ENCODE measurements at places on chromosomes 13 and 19. TPM values are rescaled to one million over a fixed set of nuclear protein-coding genes. Genes with fewer than 3 reads are reported as not detected.

Gene FAM124A
- total RNA-seq = 4.6 TPM

Gene LILRA1
- 0.51 TPM for total RNA-seq

Gene TUBA3C
- not detected for total RNA-seq

Gene MAB21L1
- 0.27 TPM for total RNA-seq

Gene CKAP2
- 7.4 TPM for total RNA-seq

Gene ZNF600
- 2.2 TPM for total RNA-seq

Gene VSIG10L
- total RNA-seq = 0.86 TPM

Gene ZBTB32
- 0.13 TPM for total RNA-seq

Gene ATP1A3
- total RNA-seq = 242 TPM

Gene MBD3
- 61.8 TPM for total RNA-seq

Gene USHBP1
- total RNA-seq = 4.7 TPM

Gene IRF3
- 33.7 TPM for total RNA-seq

Gene KLK4
- total RNA-seq = not detected

Gene LAMP1
- total RNA-seq = 91.4 TPM

Gene CEACAM4
- total RNA-seq = 0.51 TPM

Gene PLIN4
- 89.8 TPM for total RNA-seq

Gene MIR17HG
- total RNA-seq = 0.65 TPM

Gene CNN1
- 236 TPM for total RNA-seq

Gene RRAS
- total RNA-seq = 171 TPM

- DNase-seq = no peak
Observed at GRCh38 chr19:18147396-18147795, 5.6 kb upstream of the PIK3R2 start.

- DNase-seq = no peak
Observed at GRCh38 chr13:23901365-23901764, 4.1 kb upstream of the C1QTNF9B start.

DNA sequence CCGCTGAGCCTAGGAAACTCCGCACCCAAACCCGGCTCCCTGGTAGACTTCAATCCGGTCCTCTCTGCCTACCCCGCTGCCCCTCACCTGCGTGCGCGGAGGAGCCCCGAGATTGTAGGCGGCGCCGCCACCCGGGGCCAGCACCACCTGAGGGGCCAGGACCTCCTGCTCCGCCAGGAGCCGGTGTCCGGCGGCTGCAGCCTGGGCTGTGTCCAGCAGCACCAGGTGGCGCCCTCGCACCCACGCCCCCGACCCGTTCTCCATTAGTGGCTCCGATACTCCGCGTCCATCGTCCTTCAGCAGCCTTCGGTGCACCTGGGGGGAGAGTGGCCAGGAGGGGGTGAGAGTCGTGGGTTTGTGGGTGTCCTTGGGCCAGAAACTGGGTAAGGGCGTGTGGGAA, 18.5 kb downstream of the MAN2B1 start:
- no peak for DNase-seq

DNA sequence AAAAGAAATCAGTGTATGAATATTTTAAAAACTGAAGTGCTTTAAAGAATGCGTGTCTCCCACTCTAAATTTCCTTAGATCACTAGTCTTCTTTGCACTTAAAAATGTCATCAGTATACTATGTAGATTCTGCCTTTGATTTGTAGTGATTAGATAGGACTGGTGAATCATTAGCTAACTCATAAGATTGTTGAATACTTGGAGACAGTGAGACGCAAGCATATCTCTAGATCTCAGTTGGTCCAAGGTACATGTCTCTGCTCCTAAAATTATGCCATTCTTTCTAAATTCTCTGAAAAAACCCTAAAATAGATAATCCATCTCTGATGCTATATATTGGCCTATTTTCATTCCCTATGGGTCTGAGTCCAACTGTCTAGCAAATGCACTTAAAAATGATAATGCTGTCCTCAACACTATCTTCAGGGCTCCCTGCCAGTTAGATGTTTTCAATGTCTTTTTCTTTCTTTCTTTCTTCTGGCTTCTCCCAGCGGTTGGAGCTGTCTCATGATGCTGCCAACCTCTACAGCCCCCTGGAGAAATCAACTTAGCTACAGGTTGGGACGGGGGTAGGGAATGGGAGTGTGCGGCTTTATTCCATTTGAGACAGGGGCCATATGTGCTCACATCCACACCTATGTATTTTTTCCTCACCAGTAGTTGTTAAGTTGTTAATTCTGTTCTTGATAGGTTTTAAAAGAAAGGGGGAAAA, 301.0 kb downstream of the NDFIP2 start:
- no peak for DNase-seq

DNA sequence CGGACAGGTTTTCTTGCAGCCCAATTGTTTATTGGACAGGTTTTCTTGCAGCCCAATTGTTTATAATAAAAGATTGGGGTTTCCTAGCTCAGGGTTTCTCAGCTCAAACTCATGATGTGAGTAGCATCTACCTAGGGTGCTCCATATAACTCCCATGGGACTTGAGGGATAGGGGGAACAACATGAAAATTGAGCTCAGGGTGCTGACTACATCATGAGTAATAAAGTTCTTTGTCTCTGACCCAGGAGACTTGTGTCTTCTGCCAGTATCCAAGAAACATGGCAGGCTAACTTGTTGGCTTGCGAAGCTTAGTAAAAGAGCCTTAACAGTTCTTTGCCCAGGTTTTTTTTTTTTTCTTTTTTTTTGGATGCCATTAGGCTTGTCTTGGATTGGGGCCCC, 59.2 kb upstream of the MYCBP2 start:
- DNase-seq = no peak

DNA sequence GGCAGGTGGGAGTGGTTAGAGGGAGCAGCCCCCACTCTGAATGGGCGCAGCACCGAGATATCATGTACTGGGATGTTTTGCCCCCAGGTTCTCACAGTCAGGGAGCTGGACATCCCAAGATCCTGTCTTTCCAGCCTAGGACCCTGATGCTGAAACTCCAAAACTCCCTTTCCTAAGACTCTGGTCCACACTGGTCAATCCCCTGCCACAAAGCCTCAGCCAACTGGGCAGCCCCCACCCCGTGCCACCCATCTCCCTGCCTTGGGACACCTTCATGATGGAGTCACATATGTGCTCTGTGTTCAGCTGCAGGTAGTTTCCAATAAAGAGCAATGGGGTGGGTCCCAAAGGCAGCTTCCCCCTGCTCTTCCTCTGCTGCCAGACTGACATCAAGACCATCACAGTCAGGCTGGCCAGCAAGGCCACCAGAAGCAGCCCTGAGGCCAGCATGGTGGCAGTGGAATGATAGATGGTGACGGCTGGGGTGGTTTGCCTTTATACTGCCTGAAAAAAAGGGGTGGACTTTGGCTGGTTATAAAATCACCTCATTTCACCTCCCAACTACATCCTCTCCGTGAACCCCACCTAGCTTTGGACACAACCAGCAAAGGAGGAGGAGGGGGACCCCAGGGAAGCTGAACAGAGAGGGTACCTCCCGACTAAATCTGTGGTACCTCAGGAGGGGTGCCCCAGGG, 36.3 kb downstream of the CYP2B6 start:
- DNase-seq = no peak

DNA sequence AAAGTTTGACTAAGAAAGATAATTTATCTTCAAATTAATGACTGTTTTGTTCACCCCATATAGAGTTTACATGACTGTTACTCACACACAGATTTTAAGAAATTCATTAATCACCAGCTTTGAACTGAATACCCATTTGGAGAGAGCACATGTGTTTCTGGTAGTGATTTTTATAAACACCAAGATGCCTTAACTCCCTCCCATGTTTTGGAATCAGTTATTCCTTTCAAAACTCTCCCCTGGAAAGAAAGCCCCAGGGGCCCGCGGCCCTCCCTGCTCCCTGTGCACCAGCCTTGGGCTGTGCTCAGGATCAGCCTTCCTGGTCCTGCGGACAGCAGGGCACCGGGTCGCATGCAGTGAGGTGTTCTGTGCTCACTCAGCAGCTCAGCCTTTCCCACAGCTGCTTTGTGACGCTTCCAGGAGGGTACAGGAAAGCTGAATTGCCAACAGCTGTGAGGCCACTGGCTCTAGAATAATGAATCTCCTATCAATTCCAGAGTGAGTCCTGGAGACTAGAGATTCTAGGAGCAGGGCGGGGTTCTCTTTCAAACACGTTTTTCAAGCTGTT, 483.2 kb downstream of the EFNB2 start:
- DNase-seq = no peak

DNA sequence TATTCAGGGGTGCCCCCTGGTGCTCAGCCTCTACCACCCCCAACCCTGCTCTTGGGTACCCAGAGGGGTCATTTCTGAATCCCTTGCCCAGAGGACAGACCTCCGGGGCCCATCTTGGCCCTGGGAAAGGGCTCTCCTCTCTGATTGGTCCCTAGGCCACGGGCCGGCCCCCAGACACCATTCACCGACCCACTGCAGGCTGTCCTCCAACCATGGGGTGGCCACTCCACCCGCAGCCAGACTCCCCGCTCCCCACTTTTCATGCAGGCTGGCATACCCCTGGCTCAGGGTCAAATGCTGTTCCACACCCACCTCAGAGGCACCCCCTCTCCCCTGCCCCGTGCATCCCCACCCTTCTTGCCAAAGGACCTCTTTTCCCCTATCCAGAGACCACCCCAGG, 14.8 kb downstream of the SMIM24 start:
- no peak for DNase-seq

DNA sequence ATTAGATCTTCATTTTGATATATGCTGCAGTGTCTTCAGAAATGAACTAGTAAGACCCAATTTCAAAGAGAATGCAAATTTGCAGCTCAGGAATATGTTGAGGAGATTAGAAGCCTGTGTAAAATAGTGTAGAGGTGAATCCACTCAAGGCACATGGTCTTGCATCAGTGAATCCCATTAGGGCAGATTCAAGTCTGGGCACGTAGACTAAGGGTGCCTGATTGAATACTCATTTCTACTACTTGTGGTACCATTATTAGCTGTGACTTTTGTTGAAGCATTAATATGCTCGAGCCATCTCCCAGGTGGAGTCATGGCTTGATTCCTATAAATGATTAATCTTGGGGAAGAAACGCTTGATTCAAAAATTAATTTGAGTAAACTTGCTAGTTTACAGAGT, 129.4 kb downstream of the AKAP11 start:
- no peak for DNase-seq

GRCh38 chr13:21152251-21152899, 24.0 kb downstream of the SKA3 start:
- DNase-seq = no peak

GRCh38 chr13:94313926-94314325, 165.6 kb downstream of the DCT start:
- DNase-seq = no peak

DNA sequence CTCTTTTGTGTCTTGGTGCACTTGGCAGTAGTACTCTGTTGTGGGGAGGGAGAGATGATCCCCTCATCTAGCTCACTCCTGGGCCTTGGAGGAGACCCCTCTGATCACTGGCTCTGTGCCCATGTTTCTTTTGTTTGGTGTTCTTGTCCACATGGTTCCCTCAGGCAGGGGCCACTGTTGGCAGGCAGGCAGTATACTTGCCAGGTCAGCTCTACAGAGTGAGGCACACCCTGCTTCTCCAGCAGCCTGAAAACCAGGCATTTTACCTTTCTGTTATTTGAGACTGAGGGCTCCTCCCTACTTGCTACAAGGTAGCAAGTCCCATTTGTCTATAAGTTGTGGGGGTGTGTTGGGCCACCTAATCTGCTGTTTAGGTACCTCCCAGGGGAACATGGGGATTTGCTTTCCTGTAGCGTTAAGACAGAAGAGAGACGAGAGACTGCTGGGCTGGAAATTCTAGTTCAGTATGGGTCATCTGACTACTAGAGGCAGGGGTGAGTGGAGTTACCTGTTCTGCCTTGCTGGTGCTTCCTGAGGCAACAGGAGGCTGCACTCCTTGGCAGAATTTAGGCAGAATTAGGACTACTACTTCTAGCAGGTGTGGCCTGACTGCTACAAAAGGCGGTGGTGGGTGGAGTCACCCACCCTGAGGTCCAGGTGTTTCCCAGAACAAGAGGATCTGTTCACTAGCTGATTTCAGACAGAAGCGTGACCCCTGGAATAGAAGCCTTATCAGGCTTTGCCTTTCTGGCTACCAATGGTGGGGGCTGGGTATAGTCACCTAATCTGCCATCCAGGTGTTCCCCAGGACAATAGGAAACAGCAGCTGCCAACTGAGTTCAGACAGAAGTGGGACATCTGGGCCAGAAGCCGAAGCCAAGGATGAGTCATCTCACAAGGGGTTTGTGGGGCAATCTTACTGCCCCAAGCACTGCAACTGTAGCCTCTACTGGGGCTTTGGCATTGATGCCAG, 843.0 kb upstream of the ATXN8OS start:
- DNase-seq = no peak

GRCh38 chr13:50030315-50030714, 15.1 kb downstream of the KCNRG start:
- DNase-seq = no peak

DNA sequence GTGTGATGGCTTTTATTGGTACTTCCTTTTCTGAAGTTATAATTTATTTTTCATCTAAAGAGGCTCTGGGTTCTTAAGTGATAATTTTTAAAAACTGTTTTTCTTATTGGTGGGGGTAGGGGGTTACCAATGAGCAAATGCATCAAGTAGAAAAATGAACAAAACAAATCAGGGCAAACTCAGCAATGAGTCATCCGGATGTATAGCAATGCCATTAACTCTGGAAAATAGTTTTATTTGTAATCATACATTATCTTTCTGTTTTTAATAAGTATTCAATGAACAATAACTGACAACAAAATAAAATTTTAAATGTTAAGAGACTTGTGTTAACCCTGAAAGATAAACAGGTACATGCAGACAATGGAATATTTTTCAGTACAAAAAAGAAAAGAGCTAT, 67.6 kb downstream of the UFM1 start:
- no peak for DNase-seq

GRCh38 chr19:13027557-13027956, 32.3 kb downstream of the NFIX start:
- DNase-seq = no peak

GRCh38 chr13:30819136-30819888, 84.0 kb downstream of the ALOX5AP start:
- no peak for DNase-seq

DNA sequence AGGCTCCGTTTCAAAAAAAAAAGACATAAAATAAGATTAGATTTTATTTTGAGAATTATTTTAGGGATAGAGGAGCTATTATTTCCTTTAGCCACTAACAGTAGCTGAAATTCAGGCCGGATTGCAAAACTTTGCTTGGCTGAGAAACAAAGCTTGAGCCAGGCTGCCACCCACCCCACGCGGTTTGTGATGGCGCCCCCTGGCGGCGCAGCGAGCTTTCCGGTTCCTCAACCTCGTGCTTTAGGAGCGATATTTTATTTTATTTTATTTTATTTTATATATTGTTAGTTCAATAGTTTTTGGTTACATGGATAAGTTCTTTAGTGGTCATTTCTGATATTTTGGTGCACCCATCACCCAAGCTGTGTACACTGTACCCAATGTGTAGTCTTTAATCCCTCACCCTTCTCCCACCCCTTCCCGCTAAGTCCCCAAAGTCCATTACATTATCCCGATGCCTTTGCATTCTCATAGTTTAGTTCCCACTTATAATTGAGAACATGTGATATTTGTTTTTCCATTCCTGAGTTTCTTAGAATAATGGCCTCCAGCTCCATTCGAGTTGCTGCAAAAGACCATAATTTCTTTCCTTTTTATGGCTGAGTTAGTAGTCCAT, 19.8 kb upstream of the CEACAM4 start:
- no peak for DNase-seq
